ENCODE measurements at places on chromosomes 4 and X.

- DNase-seq, result peak; percentile 64
These were observed 104.1 kb downstream of the GPAT3 start for GRCh38 chr4:83639849-83640493.

DNA sequence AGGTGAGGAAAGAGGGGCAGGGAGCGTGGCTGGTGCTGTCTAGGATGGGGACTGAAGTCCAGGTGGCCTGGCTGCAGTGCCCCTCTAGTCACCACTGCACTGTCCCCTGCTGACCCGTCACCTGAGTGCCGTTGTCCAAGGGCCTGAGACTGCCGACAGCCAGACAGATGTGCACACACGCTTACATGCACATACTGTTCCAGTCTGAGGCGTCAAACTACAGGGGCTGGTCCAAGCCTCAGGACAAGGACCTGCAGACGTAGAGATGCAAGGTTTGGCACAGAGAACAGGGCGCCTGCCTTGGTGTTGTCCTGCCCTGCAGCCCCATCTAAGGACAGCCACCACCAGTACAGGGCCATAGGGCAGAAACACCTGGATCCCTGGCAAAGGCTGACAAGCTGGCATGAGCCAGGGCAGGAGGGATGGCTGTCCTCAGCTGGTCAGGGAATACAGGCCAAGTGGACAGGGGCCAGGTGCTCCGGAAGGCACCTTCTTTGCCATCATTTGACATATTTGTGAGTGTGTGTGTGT is 1.7 kb downstream of the SLC2A9 start:
- no peak for DNase-seq

DNA sequence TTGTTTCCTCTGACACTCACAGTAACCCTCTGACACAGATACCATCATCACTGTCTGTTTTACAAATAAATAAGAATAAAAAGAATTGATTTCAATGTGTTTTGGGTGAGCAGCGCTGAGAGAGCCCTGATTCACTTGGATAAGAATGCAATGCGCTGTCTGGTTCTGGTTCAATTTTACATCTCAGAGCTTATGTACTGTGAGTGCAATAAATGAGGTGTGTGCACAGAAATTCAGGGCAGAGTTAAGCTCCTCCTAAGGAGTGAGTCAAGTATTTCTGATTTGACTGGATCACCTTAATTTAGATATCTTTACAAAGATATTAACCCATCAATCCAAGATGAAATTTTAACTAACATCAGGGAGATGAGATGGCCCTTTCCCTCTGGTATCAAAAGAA is 11.2 kb downstream of the FAM9C start:
- DNase-seq, result no peak

- no peak for DNase-seq
These were observed 16.9 kb downstream of the STAP1 start for GRCh38 chr4:67575232-67576058.

DNA sequence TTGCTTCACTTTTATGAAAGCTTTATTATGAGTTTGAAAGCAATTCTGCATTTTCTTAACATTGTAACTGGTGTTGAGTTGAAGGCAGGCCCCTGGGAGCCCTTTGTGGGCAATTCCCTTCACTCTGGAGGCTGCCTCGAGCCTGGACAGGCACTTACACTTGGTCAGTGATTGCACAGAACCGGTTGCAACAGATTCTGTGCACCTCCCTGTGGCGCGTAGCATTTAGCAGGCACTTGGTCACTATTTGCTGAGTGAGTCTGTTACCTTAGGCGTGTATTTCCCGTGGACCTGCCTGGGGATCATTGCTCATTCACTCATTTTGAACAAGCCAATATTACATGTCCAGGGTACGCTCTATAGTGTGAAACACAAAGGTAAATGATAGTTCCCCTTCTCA is 80.4 kb downstream of the PTTG2 start:
- no peak for DNase-seq

GRCh38 chr4:23877758-23878229 is 12.1 kb downstream of the PPARGC1A start:
- DNase-seq, result peak; percentile 33

DNA sequence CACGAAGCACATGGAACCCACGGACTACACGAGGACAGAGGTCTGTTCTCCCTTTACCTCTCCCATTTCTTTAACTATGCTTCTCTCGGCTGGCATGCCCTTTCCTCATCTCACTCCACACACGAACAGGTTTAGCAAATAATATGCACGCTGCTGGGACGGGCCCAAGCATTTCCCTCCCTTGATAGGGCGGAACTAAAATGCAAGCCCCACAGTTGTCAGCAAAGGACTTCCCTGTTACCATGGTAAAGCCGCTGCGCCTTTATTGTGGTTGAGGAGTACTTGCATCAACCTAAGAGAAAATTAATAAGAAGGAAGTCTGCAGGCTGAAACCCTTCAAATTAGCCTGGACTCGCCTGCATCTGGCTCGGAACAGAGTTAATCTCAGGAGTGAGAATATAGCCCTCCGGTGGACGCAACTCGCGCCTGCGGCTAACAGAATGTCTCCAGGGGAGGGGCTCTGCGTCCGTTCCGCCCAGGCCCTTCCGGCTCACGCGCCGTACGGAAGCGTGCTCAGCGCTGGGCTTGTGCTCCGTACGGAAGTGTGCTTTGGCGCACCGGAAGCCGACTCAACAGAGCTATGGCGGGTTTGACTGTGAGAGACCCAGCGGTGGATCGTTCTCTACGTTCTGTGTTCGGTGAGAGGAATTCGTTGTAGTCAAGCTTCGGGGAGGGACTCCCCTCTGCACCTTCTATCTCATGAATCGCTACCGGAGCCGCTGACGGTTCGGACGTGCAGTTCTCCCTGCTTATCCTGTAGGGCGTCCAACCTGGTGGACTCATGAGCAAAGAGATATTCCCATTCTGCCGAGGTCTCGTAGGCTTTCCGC is at the start of gene CSTF2:
Gene CSTF2, plus strand, starts transcription at position 555 of the 830 bp plus-strand sequence. Its CDS starts 26 bp downstream, at position 581.
- DNase-seq, result peak; percentile 88

- DNase-seq, result no peak
These were observed 32.9 kb upstream of the PGM2 start for GRCh38 chr4:37793562-37793961.
